Choroid plexus epithelial cell (primary cell): ENCODE measurements at places on chromosomes 2 and 18.
A peak's percentile ranks its signal among the peaks of the same experiment; 100 is the strongest.

GRCh38 chr2:54503192-54503591 lies 47.1 kb downstream of the SPTBN1 start:
- peak; percentile 60 for DNase-seq

DNA sequence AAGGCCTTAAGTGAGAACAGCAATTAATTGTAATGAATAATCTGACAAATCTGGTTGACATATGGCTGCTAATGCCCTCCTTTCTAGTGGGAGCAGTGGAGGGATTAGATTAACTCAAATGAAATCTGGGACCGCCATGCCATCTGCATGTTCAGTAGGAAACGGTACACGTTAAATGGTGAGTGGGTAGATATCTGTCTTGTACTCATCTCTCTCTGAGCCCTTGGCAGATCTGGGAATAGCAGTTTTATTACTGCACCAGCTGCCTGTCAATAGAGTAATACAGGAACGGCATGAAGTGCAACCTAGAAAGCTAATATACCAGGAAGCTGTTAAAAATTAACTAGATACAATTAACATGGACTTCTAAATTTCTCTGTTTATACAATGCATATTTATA lies 258.8 kb downstream of the GPD2 start:
- DNase-seq, result no peak

GRCh38 chr2:8103085-8103708 lies 578.7 kb upstream of the ID2 start:
- peak; percentile 30 for DNase-seq

- peak; percentile 64 for DNase-seq
These were observed 83.7 kb upstream of the RBM44 start for GRCh38 chr2:237714690-237715458.

DNA sequence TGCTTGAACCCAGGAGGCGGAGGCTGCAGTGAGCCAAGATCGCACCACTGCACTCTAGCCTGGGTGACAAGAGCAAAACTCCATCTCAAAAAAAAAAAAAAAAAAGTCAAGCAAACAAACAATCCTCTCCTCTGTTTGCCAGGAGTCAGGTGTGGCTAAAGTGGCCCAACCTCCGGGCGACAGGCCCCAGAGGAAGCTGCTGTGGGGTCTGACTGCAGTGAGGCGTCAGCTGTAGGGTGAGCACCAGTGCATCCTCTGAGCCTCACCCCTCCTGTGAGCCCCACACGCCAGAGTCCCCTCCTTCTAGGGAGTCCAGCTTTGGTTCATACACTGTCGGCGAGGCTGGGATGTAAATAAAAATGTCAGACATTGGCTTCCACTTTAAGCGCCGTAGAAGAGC lies 76.5 kb upstream of the HS6ST1 start:
- no peak for DNase-seq

- DNase-seq, result no peak
These were observed 20.9 kb downstream of the SLC30A3 start for GRCh38 chr2:27241761-27242613.

- no peak for DNase-seq
These were observed 130.5 kb downstream of the ZNF516 start for GRCh38 chr18:76364282-76365259.

DNA sequence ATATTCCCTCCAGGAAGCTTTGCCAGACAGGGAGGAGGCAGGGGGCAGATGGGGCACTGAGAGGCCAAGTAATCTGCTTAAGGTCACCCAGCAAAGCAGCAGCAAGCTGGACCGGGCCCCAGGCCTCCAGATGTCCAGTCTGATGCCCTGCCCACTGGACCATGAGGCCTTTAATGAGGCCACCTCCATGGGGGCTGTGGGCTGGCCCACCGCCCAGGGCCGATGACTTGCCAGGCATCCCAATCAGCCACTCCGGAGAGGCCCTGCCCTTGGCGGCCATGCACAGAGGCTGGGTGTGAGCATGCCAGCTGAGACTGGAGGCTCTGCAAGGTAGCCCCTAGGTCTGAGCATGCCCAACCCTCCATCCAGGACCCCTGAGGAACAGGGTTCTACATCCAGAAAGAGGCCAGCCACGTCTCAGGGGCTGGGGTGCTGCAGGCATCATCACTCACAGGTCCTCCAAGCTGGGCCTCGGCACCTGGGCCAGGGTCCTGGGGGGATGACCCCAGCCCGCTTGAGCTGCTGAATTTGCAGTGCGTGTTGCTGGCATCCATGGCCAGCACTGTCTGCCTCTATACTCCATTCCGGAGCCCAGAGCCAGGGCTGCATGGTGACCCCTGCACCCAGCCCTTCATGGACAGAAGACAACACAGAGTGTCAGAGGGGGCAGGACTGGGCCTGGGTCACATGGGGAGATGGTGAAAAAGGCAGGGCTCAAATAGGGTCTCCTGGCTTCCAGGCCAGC lies 164.2 kb downstream of the INHBB start:
- DNase-seq, result no peak

GRCh38 chr2:10912076-10912731 lies 470 bp downstream of the KCNF1 start:
- DNase-seq, result no peak

- DNase-seq, result peak; percentile 98
These were observed 4.5 kb downstream of the ZFP36L2 start for GRCh38 chr2:43221763-43222474.

DNA sequence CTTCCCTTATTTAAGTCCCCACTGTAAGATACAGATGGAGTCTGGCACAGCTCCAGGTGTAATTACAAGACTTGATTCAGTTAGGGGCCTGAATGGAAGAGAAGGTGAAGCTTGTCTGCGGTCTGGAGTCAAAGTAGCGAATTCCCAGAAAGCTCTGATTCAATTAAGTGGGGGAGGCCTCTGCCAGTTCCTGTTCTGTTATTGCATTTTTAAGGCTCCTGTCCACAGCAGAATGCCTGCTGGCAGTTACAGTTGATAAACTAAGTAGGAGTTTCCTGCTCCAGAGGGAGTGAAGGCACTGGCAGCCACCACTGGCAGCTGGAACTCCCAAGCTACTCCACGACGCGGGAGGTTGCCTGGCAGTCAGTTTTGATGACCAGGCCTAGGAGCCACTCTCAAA lies 181.1 kb downstream of the SOCS6 start:
- peak; percentile 11 for DNase-seq

DNA sequence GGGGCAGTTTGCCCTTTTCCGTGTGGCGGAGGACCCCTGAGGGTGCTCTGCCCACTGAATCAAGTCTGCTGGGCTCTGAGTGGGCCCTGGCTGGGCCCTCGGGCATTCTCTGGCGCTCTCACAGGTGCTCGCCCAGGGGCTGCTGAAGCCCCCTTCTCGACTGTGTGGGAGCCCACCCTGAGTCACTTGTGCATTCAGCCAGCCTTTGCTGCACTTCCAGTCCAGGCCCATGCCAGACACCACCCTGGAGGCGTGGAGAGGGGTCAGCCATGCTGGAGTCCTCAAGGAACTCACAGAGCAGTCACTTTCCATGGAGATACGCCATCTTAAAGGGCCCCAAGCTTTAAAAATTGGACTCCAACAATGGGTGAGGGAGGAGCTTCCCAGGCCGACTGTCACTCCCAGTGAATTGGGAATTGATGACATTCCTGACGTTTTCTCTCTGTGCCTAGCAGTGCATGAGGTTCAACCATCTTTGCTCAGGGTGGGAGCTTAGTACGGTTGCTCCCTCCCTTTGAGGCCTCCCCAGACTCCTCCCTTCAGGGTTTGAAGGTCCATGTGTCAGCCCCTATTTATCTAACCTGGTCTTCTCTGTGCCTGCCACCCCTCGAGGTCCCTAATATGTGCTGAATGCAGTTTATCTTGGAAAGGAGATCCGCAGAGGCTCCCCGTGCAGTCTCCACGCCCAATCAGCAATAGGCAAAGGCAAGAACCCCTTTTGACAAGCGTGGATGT lies 71.8 kb upstream of the HS6ST1 start:
- DNase-seq, result no peak

- DNase-seq, result peak; percentile 62
These were observed 74.7 kb upstream of the MGAT4A start for GRCh38 chr2:98805412-98806171.

GRCh38 chr2:241931084-241931975 lies 61.8 kb downstream of the RTP5 start:
- no peak for DNase-seq

GRCh38 chr2:171345971-171346722 lies 87.6 kb downstream of the METTL8 start:
- DNase-seq, result no peak

DNA sequence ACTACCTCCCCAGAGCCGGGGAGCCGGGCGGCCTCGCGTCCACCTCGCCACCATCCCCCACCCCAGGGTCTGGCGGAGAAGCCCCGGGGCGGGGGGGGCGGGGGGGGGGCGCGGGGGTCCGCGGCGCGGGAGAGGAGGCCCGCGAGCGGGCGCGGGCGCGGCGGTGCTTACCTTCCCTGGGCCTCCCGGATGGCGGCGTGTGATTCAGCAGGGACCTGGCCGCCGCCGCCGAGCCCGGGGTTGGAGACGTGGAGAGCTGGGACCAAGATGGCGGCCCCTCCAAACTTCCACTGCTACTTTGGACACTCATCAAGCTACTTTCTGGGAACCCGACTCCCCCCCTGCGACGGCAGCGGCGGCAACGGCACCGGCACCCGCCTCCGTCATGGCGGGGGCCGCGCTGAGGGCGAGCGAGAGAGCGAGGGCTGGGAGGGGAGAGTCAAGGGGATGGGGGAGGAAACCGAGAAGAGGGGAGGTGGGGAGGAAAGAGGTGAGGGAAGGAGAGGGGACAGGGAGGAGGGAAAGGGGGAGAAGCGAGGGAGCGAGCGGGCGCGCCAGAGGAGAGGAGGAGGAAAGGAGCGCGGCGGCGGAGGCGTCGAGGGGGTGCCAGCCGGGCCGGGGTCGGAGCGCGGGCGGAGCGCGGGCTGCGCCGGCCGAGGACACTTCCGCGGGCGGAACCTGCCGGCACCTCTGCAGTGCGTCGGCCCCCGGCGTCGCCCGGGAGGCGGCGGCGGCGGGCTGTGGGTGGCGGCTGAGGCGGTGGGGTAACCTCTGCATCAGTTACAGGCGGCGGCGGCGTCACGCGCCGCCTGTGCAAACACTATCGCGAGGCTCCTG lies at the start of gene TLK1:
TLK1 (minus strand) TSS at position 775 of the 837 bp plus-strand sequence; CDS start at position 310, 465 bp downstream.
- peak; percentile 69 for DNase-seq

DNA sequence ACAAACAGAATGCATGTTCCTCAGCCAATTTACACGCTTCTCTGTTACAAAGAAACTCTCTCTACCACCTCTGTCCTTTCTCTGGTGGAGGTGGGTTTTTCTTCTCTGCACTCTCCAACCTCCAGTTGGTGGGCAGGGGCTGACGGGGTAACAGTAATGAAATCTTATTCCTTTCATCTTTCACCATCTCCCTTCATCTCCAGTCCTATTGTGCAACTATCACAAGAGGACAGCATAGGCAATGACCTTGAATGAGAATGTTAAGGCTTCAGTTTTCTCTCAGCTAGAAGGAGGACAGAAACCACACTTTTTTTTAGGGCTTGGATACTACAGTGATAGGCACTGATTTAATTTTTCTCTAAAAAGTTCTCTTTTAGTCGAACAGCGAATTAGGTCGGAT lies 81.7 kb upstream of the NEUROD1 start:
- no peak for DNase-seq

DNA sequence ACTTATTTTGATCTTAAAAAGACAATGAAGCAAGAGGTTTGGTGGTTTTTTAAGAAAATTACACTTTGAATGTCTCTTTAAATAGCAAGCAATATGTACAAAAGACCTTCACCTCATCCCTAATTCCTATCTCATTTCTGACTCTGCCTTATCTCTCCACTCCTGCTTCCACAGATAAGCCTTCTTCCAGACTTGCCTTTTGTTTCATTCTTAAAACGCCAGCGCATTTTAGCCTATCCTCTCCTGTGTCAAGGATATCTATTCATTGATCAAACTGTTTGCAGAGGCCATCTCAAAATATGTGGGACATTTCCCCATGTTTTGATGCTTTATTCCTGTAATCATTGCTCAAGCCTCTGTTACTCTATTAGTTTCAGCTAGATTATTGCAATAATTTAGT lies 562.5 kb downstream of the PARD3B start:
- no peak for DNase-seq

DNA sequence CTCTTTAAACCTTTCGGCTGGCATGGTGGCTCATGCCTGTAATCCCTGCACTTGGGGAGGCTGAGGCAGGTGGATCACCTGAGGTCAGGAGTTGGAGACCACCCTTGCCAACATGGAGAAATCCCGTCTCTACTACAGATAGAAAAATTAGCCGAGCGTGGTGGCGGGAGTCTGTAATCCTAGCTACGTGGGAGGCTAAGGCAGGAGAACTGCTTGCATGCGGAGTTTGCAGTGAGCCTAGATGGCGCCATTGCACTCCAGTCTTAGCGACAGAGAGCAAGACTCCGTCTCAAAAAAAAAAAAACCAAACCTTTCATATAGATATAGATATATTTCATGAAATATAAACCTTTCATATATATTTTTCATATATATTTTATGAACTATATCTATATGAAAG lies 864.7 kb downstream of the TRIB2 start:
- DNase-seq, result peak; percentile 5

DNA sequence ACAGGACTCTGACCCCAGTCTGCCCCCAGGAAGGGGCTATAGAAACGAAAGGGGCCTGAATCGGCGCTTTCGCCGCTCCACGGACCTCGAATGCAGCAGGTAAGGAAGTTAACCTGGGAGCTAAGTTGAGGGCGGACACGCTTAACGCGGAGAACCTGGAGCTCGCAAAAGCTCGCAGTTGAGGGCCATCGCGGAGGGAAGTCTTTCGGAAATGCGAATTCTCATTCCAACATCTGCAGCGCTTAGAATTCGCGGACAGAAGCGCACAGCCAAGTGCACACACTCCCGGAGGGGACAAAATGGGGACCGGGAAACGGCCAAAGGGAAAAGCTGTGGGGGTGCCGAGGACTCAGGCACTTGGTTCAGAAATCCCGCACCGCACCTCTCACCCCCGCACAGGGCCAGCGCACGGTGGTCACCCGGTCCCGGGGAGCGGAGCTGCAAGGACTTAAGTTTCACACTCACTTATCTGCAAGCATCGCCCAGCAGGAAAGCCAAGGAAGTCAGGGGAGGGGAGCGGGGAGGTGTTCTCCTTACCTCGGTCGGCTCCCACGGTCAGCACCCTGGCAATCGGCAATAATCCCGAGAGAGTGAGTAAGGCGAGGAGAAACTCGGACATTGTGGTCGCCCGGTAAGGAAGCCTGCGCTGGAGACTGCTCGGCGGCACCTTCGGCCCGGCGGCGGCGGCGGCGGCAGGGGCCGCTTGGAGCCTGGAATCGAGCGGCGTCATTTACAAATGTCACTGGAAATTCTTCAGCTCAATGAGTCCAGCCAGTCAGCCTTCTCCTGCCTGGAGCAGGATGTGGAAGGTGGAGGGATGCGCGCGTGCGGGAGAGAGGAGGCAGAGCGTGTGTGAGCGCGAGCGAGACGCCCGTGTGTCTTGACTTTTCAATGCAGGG lies 456 bp downstream of the LRP1B start:
- peak; percentile 82 for DNase-seq

- no peak for DNase-seq
These were observed 12.1 kb downstream of the ATP6V1C2 start for GRCh38 chr2:10733566-10733925.

DNA sequence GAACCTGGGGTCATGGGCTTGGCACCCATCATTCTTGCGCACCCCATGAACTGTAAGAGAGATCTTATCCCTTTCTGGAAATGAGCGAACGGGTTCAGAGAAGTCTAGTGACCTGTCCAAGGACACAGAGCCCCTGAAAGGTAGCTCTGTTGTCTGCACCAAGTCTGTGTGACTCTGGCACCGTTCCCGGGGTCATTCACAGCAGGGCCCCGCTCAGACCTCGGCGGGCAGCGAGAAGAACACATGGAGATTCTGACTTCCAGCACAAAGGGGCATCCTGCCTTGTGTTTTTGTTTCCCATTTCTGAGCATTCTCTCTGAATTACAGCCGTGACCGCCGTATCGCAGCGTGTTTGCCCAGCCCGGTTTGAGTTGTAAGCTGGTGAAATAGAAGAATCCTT lies 231.7 kb downstream of the KLHL29 start:
- no peak for DNase-seq

- peak; percentile 70 for DNase-seq
These were observed 69.8 kb upstream of the IL1R1 start for GRCh38 chr2:102072741-102073140.
